ENCODE measurements at places on chromosomes 12 and 14.

DNA sequence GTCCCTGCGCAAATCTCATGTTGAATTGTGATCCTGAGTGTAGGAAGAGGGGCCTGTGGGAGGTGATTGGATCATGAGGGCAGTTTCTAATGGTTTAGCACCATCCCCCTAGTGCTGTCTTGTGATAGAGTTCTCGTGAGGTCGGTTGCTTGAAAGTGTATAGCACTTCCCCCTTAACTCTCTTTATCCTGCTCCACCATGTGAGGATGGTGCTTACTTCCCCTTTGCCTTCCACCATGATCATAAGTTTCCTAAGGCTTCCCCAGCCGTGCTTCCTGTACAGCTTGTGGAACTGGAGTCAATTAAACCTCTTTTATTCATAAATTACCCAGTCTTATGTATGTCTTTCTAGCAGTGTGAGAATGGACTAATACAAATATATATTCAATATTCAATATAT lies 303.7 kb upstream of the SEL1L start:
- no peak for DNase-seq

- DNase-seq = no peak
These were observed 148.4 kb downstream of the KSR2 start for GRCh38 chr12:117820216-117820907.

- peak; percentile 25 for DNase-seq
These were observed 268.6 kb downstream of the BTG1 start for GRCh38 chr12:91877022-91877421.

DNA sequence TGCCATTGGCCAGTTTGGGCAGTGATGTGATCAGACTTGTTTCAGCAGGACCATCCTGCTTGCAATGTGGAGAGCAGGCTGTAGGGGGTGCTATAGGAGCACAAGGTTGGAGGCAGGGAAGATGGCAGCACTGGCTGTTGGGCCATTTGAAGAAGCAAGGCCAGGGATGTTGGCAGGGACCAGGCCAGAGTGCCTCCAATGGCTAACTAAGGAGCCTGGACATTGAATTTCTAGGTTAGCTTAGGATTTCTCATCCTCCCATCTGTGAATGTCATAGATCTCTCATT lies 23.5 kb downstream of the FGF23 start:
- DNase-seq = no peak

DNA sequence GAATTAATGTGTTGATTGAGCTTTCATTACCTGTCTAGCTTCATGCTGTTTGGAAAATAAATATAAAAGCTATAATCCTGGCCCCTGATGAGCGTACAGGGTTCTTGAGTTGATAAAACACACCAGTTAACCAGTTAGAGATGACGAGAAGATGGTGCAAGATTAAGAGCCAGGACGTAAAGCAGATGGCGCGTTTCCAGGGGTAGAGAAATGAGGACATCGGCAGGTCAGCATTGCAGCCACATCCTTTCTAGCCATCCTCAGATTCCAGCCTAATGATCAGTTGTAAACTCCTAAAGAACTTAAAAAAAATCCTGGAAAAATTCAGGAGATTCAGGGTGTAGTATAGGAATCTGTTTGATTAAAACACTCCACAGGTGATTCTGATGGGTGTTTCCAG lies 203.7 kb downstream of the CACNA1C start:
- DNase-seq = no peak

DNA sequence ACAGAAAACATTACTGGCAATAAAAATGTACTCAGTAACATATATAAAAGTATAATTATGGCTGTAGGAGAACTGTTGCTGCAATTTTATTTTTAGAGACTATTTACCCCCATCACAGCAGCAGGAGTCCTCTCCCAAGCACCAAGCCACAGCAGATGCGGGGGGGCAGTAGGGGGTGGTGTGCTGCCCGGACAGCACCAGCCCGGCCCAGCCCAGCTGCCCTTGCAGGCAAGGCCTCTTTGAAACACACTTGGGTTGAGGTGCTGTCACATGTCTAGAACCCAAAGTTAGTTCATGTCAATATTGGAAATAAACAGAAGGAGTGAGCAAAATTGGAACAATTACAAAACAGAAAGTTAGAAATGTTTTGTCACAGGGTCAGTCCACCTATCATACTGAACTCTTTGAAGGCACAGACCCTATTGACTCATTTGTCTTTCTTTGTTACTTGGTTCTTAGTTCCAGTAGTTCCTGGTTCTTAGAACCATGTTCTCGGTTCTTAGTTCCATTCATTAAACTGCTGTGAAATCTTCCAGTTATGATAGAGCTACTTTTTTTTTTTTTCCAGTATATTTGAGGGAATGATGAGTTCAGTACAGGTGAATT lies 22.7 kb downstream of the CCNK start:
- DNase-seq = no peak

DNA sequence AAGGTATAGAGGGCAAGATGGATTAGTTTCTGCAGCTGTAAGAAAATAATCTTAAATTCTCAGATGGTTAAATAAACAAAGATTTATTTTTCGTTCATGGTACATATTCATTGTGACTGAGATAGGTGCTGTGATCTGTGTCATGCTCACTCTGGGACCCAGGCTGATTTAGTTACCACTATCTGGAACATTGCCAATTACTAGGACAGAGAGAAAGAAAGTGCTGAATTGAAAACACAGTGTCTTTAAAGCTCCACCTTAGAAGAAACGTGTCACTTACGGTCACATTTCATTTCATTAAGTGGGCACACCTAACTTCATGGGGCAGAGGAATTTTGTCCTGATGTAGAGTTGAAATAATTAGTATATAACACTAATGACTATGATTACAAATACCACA lies 430.0 kb downstream of the CCDC91 start:
- DNase-seq = no peak

DNA sequence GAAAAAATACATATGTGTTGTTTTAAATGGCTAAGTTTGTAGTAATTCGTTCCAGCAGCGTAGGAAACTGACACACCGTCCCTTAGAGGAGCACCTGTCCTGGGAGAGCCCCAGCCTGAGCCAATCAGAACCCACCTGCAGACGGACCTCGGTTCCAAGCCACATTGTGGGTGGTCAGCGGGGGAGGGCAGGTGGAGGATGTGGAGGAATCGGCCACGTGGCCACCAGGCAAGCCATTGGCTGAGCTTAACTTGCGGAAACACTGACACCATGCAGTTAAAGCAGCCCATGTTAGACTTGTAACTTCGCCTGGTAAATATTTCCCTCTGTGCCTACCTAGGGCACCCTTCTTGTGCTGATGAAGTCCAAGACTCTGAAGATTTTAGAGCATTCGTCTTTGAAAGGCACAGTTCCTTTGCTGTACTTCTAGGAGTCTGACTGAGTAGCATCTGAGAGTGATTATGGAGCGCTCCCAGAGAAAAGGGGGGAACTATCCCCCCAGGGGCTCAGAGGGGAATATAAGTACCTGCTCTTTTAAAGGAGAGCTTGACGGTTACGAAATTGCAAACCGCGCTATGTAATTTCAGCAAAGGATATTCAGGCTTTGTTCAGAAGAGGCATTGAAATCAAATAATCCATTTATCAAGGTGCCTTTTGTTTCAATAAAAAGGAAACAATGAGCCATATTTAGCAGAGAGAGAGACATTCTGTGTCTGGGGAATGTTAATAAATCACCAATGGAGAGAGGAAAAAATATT lies 135.7 kb downstream of the TMEM132C start:
- DNase-seq = no peak

- no peak for DNase-seq
These were observed 6.7 kb upstream of the SSPN start for GRCh38 chr12:26188641-26189040.

DNA sequence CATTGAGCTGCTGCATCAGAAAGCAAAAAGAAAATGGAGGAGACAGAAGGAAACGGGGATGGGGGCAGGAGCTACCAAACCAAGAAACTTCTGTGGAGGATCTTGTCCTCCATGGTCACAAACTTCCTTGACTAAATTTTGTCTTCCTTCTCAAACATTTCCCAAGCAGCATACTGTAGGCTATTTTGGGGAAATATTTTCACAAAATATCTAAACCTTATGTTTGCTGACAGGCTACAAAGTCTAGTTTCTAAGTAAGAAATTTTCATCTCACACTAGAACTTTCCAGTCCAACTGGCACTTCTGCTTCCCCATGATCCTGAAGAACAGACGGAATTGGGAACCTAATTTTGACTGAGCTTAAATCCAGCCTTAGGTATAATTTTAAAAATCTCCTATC lies 552.0 kb downstream of the SNAPC1 start:
- DNase-seq = no peak

GRCh38 chr14:74867673-74868072 lies 8.3 kb downstream of the PROX2 start:
- DNase-seq = no peak

DNA sequence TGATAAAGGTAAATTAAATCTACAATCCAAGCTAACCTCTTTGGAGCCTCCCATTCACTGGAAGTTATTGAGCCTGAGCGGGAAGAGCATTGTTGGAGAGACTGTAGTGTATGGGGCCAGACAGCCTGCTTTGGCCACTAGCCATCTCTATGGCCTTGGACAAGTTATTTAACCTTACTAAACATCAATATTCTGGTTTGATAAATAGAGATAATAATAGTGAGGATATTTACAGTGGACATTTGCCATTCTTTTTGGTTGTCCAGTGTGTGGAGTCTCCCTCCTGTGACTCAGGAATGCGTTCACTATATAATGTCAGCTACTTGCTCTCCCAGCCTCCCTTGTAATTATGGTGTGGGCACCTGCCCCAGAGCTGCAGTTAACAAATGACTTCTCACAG lies 216.1 kb downstream of the SLC38A4 start:
- DNase-seq = no peak

DNA sequence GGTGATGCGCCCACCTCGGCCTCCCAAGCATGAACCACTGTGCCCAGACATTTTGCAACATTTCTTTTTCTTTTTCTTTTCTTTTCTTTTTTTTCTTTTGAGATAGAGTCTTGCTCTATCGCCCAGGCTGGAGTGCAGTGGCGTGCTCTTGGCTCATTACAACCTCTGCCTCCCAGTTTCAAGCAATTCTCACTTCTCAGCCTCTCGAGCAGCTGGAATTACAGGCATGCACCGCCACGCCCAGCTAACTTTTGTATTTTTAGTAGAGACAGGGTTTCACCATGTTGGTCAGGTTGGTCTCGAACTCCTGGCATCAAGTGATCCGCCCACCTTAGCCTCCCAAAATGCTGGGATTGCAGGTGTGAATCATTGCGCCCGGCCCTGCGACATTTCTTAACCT lies 7.6 kb upstream of the CDC42BPB start:
- DNase-seq = no peak

DNA sequence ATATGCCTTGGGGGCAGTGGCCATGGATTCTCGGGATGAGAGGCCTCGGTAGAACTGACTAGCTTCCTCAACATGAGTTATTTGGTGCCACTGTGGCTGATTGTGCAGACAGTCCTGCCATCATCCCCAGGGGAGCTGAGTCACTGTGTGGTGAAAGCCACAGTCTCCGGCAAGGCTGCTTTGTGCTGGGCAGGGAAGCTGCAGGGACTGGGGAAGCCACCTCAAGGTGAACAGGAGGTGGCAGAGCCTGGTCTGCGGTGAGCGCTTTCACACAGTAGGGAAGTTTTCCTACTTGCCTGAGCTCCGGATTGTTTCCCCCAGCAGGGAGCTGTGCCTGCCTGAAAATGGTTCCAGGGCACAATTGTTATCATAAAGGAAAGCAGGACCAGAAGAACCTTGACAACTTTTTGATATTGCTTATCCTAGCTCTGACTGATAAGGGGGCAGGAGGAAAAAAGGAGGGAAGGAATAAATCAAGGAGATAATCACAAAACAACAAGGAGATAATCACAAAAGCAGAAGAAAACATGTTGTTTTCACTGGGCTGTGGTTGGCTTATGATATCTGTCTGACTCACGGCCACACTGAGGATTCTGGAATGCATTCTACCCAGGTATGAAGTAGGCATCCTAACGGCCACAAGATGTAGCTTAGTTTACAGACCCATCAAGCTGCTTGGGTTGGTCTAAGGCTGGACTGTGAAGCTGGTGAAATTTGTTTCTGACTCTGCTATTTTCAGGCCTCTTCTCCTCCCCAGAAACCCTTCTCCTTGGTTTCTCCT lies 32.2 kb upstream of the GNG2 start:
- DNase-seq = peak; percentile 64

GRCh38 chr14:69685716-69686115 lies 74.3 kb downstream of the SUSD6 start:
- DNase-seq = no peak

GRCh38 chr14:65002586-65003210 lies 16.0 kb downstream of the FNTB start:
- DNase-seq = no peak

DNA sequence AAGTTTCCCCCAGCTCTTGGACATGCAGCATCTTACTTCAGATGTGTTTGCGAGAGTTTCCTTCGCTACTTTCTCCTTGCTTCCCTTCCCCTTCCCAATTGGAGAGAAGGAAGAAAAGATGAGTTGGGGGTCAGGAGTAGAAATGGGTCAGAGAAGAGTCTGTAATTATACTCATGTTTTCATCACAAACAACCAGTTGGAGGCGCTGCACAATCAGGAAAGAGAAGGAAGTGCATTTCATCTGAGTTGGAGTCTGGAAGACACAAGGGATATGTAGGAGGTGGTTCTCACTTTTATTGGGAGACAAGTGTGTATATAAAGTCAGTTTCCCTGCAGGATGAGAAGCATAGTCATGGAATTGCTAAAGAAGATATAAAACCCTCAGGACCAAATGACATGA lies 31.3 kb upstream of the VSX2 start:
- no peak for DNase-seq

- DNase-seq = peak; percentile 48
These were observed 29.4 kb upstream of the BCL7A start for GRCh38 chr12:121992059-121992879.

DNA sequence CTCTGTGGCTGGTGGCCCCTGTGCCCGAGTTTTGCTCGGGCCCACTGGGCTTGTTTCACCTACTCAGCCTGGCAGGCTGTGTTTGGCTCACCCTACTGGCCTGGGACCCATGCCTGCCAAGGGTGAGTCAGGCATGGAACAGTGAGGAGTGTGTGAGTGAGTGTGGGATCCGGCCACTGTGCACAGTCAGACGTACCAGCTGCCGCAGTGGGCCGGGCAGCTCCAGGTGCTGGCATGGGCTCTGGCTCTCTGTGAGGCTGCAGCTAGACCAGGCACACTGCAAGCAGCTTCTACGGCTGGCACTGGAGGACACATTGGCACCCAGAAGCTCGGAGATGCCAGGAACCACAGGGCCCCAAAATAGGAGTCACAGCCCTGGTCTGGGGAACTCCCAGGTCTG lies 40.6 kb downstream of the HSD17B6 start:
- no peak for DNase-seq

- no peak for DNase-seq
These were observed 4.3 kb upstream of the GPR132 start for GRCh38 chr14:105069522-105069870.

DNA sequence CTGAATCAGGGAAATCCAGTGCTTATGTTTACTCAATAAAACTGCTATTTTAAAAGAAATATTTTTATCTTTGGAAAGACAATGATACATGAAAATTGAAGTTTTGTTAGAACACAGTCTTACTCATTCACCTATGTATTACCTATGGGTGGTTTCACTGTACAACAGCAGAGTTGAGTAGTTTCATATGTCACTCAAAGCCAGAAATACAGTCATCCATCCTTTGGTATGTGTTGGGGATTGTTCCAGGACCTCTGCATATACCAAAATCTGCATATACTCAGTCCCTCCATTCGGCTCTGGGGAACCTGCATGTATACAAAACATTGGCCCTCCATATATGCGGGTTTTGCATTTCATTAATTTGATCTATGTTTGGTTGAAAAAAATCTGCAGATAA lies 190.6 kb downstream of the GPHN start:
- no peak for DNase-seq
